ENCODE measurements at places on chromosomes 12 and 14. TPM values are rescaled to one million over a fixed set of nuclear protein-coding genes. Genes with fewer than 3 reads are reported as not detected.

The ST8SIA1 gene
- total RNA-seq: 5.6 TPM

The STON2 gene
- total RNA-seq: 0.23 TPM

The POLR3B gene
- total RNA-seq: 9.7 TPM

The FGF6 gene
- total RNA-seq: not detected

The RPS6KL1 gene
- total RNA-seq: 0.35 TPM

The CDCA3 gene
- total RNA-seq: 0.59 TPM

The SPIC gene
- not detected for total RNA-seq

The FKBP4 gene
- 44.9 TPM for total RNA-seq

The KERA gene
- not detected for total RNA-seq

The DTD2 gene
- total RNA-seq: 45.7 TPM
